ENCODE measurements at places on chromosomes 3 and 15.

GRCh38 chr15:87154761-87155160 is 1075.1 kb downstream of the AGBL1 start:
- no peaks in the 10 kb centered on the region for H3K36me3 ChIP-seq
- no peaks in the 10 kb centered on the region for H3K4me1 ChIP-seq
- DNase-seq, result no peak
- H3K27me3 ChIP-seq, result peaks cover 8% of the 10 kb centered on the region

- H3K27ac ChIP-seq, result no peak overlapping the region
- no peak for DNase-seq
- peaks cover 11% of the 10 kb centered on the region for H3K27me3 ChIP-seq
- no peaks in the 10 kb centered on the region for H3K4me1 ChIP-seq
- H3K4me3 ChIP-seq, result no peak overlapping the region
Measured at GRCh38 chr3:72219752-72220151, 434.8 kb upstream of the PROK2 start.

GRCh38 chr3:10173095-10173925 is 8.6 kb downstream of the IRAK2 start:
- H3K27ac ChIP-seq, result no peak overlapping the region
- no peak for DNase-seq
- peaks cover 4% of the 10 kb centered on the region for H3K4me1 ChIP-seq
- no peak overlapping the region for H3K4me3 ChIP-seq
- peaks cover 7% of the 10 kb centered on the region for H3K36me3 ChIP-seq
- no peaks in the 10 kb centered on the region for H3K27me3 ChIP-seq

- H3K4me3 ChIP-seq, result no peak overlapping the region
- H3K27ac ChIP-seq, result no peak overlapping the region
- no peak for DNase-seq
- H3K36me3 ChIP-seq, result peaks cover 10% of the 10 kb centered on the region
- no peaks in the 10 kb centered on the region for H3K4me1 ChIP-seq
Measured at GRCh38 chr3:58163234-58163633, 47.5 kb downstream of the DNASE1L3 start.

- H3K27me3 ChIP-seq, result peaks cover 82% of the 10 kb centered on the region
- no peaks in the 10 kb centered on the region for H3K4me1 ChIP-seq
- H3K4me3 ChIP-seq, result no peak overlapping the region
- no peak for DNase-seq
- H3K36me3 ChIP-seq, result no peaks in the 10 kb centered on the region
Measured at GRCh38 chr3:193974191-193974652, 161.7 kb upstream of the HES1 start.

Data from effector memory CD8-positive, alpha-beta T cell (primary cell).